Activated naive CD8-positive, alpha-beta T cell treated with anti-CD3 and anti-CD28 coated beads, Interleukin-2, amount 50 U/mL, for 24 hours (primary cell): ENCODE measurements at places on chromosomes 11 and 22.
A peak's percentile ranks its signal among the peaks of the same experiment; 100 is the strongest.

DNA sequence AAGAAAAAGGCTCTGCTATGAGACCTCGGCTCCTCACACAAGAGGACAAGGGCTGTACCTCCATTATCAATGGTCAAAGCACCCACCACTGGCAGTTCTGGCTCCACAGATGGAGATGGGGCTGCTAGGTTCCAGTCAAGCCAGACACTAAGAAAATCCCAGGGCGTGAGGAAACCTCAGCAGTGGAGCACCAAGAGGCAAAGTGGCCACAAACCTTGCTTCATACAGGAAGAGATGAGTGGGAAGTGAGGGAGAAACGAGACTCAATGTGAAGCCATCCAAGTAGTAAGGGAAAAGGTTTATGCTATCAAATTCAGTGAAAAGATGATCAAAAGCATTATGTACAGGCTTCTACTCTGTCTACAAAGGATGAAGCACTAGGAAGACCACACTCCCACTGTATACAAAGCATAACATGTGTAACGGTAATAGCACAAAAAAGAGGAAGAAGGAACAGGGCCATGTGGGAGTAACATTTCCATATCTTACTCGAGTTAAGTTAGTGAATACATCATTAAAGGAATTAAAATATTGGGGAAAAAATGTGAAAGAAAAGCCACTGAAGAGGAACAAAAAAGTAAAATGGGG is 27.0 kb downstream of the POLDIP3 start:
- no peak overlapping the region for H3K4me3 ChIP-seq
- H3K27ac ChIP-seq, result peak overlapping the region; percentile 1
- no peak for DNase-seq

GRCh38 chr11:5285703-5286340 is 15.9 kb downstream of the OR51B4 start:
- no peaks in the 10 kb centered on the region for H3K4me1 ChIP-seq
- DNase-seq, result no peak
- H3K27me3 ChIP-seq, result no peaks in the 10 kb centered on the region

DNA sequence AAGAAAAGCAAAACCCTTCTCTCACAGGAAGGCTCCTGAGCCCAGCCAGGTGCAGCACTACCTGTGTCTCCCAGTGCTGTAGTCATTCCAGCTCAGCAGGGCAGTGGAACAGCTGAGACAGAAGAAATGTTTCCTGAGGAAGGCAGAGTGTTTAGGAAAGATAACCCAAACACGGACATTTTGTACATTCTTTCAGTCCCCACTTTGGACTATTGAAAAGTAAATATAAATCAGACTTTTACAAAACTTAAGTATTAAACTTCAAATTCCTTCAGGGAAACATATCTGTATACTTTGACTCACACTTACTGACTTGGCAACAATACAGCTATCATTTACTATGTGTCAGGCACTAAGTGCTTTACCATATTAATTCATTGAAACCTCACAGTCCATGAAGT is 40.4 kb downstream of the RRAS2 start:
- peaks cover 74% of the 10 kb centered on the region for H3K4me1 ChIP-seq
- peaks cover 2% of the 10 kb centered on the region for H3K36me3 ChIP-seq
- H3K4me3 ChIP-seq, result no peak overlapping the region
- no peak overlapping the region for H3K27ac ChIP-seq
- no peak for DNase-seq

GRCh38 chr11:8699903-8700302 is 17.3 kb downstream of the RPL27A start:
- peaks cover 12% of the 10 kb centered on the region for H3K36me3 ChIP-seq
- H3K27ac ChIP-seq, result no peak overlapping the region
- DNase-seq, result no peak
- no peak overlapping the region for H3K4me3 ChIP-seq

GRCh38 chr11:130002352-130002845 is at the start of gene PRDM10:
PRDM10 (minus strand) TSS chr11:130002835; CDS start chr11:129960964, 41,871 bp downstream.
- peak within 1 kb of the TSS; percentile 95 for H3K4me3 ChIP-seq
- peak; percentile 88 for DNase-seq
- H3K4me1 ChIP-seq, result peaks cover 39% of the 10 kb centered on the region
- peak within 1 kb of the TSS; percentile 100 for H3K27ac ChIP-seq
- H3K27me3 ChIP-seq, result no peaks in the 10 kb centered on the region

- DNase-seq, result no peak
- H3K4me3 ChIP-seq, result no peak overlapping the region
- H3K27ac ChIP-seq, result no peak overlapping the region
Observed at GRCh38 chr11:78450866-78451265, 33.2 kb upstream of the GAB2 start.

DNA sequence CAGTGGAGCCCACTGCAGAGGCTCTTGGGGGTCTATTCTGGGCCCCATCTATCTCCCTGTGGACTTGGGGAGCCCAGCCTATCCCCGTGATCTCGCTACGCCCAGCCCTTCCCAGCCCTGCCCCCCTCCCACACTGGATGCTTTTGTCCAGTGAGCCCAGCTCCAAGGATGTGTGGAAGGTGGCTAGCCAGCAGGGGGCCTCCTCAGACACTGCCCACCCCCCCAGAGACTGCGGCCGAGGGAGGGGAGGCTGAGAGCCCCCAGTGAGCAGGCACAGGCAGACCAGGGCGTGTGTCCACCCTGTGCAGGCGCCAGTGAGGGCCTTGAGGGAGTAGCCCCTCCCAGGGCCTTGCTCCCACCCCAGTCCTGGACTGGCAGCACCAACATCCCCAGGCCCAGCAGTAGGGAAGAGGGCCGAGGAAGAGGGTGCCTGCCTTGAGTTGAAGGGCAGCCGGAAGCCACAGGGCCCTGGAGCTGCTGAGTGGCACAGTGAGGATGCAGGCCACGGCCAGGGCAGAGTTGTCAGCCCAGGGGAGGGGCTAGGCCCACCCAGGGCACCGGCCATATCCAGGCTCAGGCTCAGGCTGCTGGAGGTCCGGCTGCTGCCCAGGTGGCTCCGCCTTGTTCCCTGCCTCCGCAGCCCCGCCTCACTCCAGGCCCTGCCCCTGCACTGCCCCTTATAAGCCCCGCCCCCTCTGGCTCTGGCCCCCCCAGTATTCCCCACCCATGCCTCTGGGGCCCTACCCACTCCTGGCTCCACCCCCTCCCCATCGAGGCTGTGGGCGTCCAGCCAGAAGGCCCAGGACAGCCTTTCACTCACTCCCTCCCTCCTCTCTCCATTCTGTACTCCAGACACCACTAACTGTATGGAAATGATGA is 28.0 kb downstream of the MOB2 start:
- H3K27ac ChIP-seq, result no peak overlapping the region
- no peaks in the 10 kb centered on the region for H3K36me3 ChIP-seq
- no peaks in the 10 kb centered on the region for H3K4me1 ChIP-seq
- H3K27me3 ChIP-seq, result no peaks in the 10 kb centered on the region
- no peak overlapping the region for H3K4me3 ChIP-seq

DNA sequence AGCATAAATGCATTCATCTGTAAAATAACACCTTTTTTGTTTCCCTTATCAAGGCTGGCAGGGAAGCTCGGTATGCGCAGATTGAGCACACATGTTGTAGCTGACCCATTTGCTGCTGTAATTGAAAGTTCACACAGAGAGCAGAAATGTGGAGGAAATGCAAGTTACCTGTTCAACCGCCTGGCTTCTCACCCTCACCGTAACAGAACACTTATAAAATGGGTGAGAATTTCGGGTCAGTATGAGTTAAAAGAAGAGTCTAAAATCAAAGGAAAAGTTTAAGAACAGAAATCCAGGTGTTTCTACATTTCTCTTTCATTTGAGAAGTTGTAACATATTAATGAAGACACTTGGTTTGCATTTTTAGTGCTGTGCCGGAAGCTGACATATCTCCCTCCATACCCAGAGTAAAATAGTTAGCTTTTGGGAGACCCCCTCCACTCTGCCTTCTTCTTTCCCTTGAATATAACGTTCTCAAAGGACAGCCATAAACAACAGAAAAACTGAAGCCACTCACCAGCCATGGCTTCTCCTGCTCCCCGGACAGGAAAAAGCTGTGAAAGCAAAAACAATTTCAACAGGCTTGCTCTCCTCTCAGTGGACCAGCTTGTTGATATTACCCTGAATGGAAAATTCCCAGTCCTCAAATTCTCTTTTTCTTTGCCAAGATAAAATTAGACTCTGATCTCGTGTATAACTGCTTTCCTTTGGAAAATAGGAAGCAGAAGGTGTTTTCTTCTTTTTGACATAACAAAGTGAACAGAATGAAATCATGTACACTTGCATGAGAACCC is at the start of gene CASP12:
Gene CASP12, minus strand, starts transcription at position 570 of the 794 bp plus-strand sequence.
- peaks cover 21% of the 10 kb centered on the region for H3K4me1 ChIP-seq
- H3K27me3 ChIP-seq, result no peaks in the 10 kb centered on the region
- DNase-seq, result no peak
- H3K36me3 ChIP-seq, result no peaks in the 10 kb centered on the region
- H3K4me3 ChIP-seq, result peak within 1 kb of the TSS; percentile 57

GRCh38 chr11:57480409-57481137 is 20.2 kb downstream of the RTN4RL2 start:
- peaks cover 27% of the 10 kb centered on the region for H3K27me3 ChIP-seq
- H3K4me3 ChIP-seq, result no peak overlapping the region

GRCh38 chr11:65856689-65857499 is 1.1 kb downstream of the CFL1 start:
- DNase-seq, result peak; percentile 88
- H3K36me3 ChIP-seq, result peaks cover 54% of the 10 kb centered on the region
- no peaks in the 10 kb centered on the region for H3K27me3 ChIP-seq
- H3K4me1 ChIP-seq, result peaks cover 46% of the 10 kb centered on the region

DNA sequence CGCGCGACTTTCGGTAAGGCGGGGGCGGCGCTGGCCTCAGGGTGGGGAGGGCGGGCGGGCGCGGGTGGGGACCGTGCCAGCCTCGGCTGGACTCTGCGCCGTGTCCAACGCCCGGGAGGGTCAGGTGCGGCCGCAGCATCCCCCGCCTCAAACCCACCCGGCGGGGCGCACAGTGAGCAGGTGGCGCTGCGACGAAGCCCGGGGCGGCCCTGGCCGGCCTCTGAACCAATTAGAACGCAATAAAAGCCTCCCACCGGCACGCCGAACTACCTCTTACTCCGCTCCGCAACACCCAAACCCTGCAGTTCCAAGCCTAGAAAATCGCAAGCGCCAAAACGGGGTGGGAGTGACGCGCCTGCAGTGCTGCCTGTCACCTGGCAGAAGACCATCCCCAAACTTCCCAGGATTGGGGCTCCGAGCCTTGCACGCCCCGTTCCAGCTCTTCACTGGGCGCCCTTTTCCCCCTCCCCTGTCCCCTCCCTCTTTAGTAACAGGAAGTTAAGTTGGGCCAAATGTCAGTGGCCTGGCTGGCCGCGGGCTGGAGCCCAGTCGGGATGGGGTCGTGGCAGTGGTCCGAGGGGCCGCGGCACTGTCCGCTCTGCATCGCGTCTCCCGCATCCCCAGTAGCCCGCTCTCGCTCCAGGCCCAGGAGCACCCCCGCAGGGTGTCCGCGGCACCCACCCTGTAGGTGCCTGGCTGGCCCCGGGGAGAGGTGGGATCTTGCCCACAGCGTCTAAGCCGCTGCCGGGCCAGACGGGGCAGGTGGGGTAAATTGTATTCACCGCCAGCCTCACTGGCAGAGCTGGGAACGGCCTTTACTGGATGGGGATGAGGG is 541 bp downstream of the MICAL2 start:
- peaks cover 28% of the 10 kb centered on the region for H3K4me1 ChIP-seq
- peak; percentile 34 for DNase-seq
- peak overlapping the region; percentile 70 for H3K4me3 ChIP-seq
- no peak overlapping the region for H3K27ac ChIP-seq
